ENCODE measurements at places on chromosomes 2 and 18.

DNA sequence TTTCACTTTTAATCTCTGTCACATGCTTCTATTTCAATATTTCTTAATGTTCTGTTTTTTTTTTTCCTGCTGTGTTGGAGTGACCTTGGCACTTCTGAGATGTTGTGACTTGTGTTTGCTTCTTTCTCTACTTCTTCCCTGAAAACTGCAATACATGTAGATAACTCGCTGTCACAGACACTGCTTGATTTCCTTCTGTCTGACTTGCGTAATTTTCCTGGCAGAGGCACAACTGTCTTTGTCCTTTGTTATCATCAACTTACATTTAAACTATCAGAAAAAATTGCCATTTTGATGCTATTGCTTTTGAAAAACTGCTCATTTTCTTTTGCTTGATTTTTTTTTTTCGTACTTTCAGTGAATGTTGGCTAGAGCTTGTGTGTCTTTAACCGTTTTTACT lies 69.0 kb downstream of the BABAM2 start:
- DNase-seq, result no peak

DNA sequence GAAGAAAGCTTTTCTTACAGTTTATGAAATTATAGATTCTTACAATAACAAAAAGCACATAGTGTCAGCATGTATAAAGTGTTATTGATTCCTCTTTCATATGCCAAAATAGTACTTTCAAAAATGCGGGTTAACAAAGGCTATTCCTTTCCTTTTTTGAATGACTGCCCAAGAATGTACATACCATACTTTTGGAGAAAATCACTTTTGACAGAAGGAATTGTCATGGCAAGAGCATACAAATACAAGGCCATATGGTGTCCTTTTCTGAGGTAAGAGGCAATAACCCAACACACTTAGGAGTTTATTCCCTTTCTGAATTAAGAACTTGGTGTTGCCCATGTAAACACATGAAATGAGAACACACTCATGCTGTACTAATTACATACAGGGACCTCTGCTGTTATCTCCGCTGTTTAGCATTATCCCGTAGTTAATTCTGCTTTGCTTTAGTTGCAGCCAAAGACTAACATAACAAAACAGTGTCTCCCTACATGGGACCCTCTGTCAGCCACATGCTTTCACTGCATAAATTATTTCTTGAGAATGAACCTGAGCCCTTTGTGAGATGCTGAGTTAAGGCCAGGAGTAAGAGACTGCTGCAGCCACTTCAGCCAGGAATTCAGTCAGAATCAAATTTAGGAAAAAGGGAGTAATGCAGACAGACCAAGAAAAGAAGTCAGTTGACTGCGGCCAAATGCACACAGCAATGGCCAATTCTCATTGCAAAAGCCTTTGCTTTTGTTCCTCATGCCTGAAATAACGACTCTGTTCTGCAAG lies 67.0 kb downstream of the CDH2 start:
- DNase-seq, result no peak

GRCh38 chr18:9017905-9018227 lies 84.6 kb upstream of the NDUFV2 start:
- DNase-seq, result no peak

DNA sequence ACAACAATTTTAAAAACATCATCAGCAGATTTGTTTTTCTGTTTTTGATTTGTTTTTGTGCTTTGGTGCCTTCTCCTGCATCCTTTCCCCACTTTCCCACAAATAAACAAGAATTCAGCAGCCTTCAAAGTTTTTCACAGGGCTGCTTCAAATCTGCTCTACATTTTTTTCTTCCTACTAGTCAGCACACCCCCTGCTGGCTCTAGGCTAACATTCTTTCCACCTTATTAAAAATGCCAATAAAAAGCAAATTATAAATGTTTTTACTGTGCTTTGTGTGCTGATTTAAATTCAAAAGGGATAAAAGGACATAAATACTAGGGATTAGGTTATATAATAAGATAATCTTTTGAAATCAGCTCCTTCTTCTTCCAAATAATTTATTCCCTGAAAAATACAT lies 6.2 kb upstream of the CNTNAP5 start:
- DNase-seq, result no peak

DNA sequence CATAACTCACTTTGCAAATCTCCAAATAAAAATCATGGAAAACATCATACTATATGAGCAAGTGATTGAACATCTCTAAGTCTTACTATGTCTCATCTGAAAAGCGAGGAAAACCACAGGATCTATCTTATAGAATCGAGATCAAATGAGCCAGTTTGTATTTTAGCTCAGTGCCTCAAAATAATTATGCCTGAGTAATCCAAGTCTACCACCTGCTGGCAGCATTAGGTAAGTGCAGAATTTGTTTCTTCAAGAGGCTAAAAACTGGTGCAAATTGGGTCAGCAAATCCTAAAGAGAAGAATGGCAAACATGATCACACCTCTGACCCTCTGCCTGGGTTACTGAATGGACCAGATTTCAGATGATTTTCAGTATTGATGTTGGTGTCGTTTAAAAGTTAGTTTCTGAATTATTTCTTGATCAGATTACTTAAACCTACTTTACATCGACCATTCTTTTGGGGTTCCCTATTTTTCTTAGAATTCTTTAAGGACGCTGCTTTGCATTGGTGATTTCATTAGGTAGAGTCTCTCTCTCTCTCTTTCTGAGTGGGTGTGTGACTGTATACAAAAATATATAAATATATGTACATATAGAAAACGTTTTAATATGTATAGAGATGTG lies 12.7 kb upstream of the FHOD3 start:
- no peak for DNase-seq

DNA sequence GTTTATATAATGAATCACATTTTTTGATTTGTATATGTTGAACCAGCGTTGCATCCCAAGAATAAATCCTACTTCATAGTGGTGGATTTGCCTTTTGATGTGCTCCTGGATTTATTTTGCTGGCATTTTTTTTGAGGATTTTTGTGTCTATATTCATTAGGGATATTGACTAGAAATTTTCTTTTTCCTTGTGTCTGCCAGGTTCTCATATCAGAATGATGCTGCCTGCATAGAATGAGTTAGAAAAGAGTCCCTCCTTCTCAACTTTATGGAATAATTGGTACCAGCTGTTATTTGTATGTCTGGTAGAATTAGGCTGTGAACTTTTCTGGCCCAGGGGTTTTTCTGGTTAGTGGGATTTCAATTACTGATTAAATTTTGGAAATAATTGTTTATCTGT lies 457.4 kb upstream of the DSEL start:
- no peak for DNase-seq

- DNase-seq, result no peak
Observed at GRCh38 chr2:208130712-208131110, 1.1 kb upstream of the CRYGC start.

DNA sequence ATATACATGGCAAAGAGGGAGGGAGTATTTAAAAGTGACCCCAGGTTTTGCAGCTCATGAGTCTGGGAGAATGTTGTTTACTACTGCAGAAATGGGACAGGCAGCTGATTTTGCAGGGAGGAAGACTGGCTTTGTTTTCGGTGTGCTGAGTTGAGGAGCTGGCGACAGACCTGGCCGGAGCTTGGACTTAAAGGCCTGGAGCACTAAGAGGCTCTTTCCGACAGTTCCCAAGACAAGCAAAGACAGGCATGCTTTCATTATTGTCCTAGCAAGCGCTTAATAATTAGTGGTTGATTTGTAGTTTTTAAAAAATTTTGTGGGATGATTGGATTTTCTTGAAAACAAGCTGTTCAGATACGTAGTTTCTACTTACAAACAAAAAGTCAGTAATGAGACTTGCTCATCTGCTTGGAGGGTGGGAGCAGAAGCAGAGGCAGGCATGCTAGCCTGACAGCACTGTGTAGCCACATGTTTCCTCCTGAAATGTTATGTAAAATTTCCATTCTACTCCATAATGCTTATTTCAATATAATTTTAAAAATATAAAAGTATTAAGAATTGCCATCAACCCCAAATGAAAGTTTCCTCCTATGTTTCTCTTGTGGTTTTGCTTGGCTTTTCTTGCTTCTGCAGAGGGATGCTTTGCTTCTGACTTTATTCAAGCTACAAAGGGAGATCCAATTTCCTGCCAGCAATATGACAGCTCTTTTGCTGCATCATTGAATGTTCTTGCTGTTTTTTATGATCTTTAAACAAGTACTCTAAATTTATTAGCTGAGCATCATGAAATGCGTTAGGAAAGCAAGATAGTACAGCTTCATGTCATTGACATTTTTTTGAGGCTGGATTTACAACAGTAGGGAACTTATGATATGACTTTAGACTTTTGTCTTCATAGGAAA lies 75.8 kb downstream of the PHLPP1 start:
- DNase-seq, result no peak

DNA sequence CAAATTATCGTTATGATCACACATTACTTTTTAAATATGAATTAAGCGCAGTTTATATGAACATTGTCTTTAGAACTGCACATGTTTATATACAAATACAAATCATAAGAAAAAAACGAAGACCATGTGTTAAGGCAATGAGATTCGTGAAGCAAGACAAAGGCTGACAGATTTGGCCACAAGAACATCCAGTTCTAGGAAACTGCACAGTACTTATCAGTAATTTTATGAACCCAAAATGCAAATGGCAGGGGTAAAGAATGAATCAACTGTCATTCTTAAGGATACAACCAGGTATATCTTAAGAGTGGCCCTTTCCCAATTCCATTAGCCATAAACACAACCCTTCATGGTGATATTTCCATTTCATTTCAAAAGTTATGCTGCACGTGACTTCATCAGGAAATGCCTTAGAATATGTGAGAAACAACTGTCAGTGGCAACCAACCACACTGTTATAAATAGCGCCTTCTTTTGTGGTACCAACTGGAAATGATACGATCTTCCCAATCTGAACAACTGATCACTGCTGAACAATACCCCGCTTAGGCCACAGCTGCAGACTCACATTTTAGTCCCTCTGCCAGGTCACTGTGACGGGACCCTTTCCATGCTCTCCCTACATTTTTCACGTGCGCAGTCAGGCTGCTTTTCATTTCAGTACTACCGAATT lies 144.9 kb downstream of the L3MBTL4 start:
- DNase-seq, result no peak

DNA sequence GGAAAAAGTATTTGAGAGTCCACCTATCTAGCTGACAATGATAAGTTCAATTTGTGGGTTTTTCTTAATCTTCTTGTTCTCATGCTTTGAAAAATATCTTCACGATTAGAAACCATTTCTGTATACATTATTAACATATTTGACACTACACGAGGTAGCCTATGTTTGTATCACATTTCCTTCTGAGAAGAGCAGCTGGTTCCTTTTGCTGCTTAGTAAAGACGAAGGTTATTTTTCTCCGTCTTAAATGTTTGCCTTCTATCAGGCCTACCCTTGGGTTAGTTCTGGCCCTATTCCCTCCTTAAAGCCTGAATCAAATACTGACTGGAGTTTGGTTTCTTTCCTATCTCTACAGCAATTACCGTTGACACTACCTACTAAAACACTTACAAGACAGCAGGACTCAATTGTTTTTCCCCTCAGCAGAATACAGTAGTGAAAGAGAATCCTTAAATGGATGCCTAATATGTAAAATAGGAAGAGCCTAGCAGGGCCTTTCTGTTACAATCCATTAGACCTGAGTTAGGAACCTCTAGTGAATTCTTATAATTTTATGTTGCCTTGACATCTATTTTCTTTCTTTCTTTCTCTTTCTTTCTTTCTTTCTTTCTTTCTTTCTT lies 790.4 kb downstream of the EPHA4 start:
- DNase-seq, result no peak

DNA sequence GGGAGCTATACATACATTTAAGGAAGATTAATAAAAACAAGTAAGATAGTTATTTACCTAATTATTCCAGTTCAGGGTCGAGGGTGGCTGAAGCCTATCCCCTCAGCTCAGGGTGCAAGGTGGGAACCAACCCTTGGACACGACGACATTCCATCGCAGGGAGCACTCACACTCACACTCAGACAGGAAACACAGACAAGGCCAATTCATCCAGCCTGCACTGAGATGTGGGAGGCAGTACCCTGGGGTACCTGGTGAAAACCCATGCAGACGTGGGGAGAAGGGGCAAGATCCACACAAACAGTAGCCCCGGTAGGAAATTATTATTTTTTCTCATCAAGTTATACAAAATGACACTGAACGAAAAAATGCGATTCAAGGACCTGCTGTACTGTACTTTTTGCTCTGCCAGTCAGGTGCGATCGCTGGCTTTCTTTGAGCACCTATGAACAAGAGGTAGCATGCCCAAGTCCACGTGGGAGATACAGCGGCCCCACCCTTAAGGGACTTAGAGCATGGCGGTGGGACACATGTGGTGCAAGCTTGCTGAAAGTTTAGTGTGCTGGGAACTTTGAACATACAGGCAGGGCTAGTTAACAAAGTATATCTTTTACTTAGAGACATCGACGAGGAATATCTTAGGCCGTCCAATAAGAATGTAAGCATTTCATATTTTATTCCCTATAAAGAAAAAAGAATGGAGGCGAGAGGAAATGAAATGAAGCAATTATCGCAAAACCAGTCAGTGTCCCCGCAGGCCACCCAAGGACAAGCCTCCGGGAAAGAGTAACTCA lies 624 bp downstream of the METTL8 start:
- no peak for DNase-seq

GRCh38 chr2:217650716-217651360 lies 352.0 kb downstream of the TNS1 start:
- DNase-seq, result no peak

DNA sequence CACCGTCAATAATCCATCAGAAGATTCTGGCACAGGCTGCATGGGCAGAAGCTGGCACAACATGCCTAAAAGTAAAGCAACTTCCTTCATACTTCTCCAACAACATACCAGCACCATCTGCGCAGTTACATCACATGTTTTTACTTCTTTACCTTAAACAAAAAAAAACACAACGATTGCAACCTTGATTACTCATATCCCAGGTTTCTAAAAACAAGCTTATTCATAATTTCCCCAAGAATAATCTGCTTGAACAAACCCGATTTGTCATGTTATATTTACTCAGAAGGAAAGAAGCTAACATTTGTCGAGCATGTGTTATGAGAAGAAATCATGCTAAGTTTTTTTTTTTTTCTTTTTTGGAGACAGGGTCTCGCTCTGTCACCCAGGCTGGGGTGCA lies 54.7 kb downstream of the THADA start:
- DNase-seq, result no peak

DNA sequence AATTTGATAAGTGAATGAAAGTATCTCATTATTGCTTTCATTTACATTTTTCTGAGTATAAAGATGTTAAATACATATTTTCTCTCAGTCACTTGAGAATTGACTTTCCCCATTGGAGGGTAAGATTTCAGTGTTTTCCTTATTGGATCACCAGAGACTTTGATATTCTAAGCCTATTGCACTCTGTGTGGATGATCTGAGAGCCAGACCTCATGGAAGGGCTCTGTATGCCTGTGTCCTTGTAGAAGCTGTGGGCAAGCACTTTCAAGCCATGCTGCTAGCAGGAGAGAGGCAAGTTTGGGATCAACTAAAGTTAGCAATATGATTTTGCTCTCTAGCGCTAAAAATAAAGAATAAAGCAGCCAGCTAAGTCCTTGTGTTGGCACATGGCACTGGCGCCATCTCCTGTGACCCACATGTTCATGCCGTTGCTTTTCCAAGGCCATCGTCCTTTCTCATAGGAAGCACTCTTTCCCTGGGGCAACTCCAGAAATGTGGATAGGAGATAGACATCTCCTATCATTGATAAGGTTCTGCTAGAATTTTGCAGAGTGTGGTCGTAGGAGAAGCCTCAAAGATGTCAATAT lies 72.6 kb downstream of the AOX1 start:
- no peak for DNase-seq
